ENCODE measurements at places on chromosomes 11 and 22.

DNA sequence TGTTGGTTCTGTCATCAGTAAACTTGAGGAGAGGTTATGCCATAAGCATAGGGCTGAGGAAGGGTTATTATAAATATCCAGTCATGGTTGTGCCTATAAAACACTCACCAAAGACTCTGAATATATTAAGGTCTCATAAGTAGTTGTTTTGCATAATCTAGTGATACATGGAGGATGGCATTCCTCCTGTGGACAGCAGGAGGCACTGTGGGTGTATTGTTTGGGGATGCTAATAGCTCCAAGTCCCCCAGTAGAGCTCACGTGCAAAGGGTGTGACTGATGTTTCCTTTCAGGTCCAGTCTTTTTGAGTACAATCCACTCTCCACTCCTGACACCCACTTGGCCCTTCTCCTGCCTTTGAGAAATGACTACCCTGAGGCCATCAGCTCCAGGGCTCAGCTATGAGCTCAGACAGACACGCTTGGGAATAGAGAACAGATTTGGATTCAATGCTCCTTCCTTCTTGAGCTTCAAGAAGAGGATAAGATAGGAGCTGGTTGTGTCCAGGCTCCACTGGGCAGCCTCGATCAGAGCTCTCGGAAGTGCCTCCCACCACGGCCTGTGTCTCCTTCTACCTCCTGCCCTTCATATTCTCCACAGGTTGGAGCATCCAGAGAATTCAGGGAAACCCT, 85.2 kb upstream of the IGLL5 start:
- no peak for DNase-seq

DNA sequence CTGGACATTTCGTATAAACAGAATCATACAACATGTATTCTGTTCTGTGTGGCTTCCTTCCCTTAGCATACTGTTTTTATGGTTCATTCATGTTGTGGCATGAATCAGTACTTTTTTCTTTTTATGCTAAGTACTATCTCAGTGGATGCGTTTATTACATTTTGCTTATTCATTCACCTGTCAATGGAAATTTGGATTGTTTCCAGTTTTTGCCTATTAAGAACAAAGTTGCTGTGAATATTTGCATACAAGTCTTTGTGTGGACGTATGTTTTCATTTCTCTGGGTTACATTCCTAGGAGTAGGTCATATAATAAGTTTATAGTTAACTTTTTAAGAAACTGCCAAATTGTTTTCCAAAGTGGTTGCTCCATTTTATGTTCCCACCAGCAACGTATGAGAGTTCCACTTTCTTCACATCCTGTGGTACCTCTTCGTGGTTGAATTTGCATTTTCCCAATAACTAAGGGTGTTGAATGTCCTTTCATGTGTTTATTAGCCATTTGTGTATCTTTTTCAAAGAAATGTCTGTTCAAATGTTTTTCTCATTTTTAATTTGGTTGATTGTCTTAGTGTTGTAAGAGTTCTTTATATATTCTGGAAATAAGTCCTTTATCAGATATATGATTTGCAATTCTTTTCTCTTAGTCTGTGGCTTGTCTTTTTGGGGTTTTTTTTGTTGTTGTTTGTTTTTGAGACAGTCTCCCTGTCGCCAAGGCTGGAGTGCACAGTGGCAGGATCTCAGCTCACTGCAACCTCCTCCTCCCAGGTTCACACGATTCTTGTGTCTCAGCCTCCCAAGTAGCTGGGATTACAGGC, 46.0 kb upstream of the MICAL2 start:
- DNase-seq = no peak

- no peak for DNase-seq
Measured at GRCh38 chr11:13258855-13259254, 18.7 kb upstream of the BMAL1 start.

- DNase-seq = no peak
Measured at GRCh38 chr11:94590352-94591041, 23.3 kb downstream of the PIWIL4 start.

DNA sequence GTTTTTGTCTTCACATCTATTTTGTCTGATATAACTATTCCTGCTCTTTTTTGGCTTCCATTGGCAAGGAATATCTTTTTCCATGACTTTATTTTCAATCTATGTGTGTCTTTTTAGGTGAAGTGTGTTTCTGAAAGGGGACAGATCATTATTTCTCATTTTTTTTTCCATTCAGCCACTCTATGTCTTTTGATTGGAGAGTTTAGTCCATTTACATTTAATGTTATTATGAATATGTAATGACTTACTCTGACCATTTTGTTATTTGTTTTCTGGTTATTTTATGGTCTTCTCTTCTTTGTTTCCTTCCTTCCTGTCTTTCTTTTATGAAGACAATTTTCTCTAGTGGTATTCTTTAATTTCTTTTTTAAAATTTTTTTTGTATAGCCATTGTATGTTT, 178.6 kb upstream of the CNTN5 start:
- no peak for DNase-seq

DNA sequence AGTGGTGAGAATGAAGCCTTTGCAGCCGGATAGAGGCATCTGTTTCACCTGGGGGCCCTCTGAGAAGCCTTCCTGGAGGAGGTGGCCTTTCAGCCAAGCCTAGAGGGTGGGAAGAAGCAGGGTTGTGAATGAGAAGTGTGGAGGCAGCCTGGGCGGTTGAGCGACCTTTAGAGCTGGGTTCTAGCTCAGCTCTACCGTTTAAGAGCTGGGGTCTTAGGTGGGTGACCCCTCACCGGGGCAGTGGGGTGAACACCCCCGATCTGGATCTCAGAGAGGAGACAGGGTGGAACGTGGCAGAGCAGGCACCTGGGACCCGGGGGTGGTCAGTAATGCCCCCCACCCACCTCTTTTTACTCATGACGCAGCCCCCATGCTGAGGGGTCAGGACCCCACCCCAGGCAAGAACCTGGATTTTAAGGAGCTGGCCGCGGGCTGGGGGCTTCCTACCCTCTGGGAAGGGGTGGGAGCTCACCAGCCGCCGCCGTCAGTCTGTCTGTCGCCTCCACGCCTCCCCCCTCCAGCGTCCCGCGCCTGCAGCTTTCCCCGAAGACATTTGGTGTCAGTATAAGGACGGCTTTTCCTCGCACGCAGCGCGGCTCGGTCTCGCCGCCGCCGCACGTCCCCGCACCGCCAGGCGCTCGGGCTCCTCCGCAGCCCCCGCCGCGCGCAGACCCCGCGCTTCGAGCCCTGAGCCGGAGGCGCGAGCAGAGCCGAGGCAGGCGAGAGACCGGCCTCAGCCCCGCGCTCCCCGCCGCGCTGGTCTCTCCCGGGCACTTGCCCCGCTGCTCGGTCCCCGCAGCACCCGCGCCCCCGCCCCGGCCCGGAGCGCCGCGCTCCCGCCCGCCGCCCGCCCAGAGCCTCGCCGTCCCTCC, 13.3 kb upstream of the CACNA1I start:
- DNase-seq = no peak

Data from pulmonary artery endothelial cell (primary cell).